Fibroblast of skin of abdomen (primary cell): ENCODE measurements at places on chromosomes 3 and 15.

GRCh38 chr3:137792626-137793271 lies 28.6 kb downstream of the SOX14 start:
- no peak for DNase-seq

GRCh38 chr15:74317820-74318375 lies 49.5 kb downstream of the CYP11A1 start:
- peak; percentile 97 for DNase-seq

DNA sequence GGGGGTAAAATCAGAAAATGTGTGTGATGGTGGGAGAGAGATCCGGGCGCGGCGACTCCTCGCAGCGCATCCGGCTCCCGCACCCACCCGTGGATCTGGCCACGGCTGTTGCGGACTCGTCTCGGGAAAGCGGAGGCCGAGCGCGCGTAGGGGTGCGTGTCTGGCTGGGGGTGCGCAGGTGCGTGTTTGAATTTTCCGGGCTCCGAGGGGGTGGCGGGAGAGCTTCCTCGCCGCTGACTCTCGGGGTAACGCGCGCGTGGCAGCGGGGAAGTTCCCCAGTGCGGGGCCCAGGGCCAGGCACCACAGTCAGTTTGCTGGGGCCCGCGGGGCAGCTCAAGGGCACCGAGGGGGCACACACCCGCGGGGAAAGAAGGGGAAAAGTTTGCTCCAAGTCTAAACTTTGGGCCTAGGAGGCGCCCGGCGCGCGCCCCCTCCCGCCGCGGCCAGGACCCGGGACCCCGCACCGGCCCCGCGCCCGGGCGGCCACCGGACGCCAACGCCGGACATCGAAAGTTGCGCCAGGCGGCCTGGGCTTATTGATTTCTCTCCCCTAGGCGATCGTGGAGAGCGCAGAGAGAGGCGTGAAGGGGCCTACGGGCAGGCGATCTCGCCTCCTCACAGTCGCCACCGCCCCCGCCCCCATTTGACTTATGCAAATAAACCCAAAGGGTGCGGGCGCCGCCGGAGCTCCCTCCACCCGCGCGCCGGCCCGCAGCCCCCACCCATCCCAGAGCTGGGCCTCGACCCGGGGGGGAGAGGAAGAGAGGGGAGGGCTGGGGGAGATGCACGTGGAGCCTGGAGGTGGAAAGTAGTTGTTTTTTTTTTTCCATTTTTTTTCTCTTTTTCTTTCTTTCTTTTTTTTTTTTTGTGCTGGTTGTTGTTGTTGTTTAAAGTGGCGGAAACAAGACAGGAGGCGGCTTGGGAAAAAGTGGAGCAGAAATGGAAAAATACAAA lies 639 bp downstream of the FOXP1 start:
- peak; percentile 80 for DNase-seq

GRCh38 chr15:40927873-40928806 lies 1.0 kb upstream of the DLL4 start:
- no peak for DNase-seq

- DNase-seq: peak; percentile 67
Observed at GRCh38 chr3:74134831-74135230, 479.6 kb downstream of the CNTN3 start.
